ENCODE measurements at places on chromosomes 13 and 19.

- no peak overlapping the region for H3K4me3 ChIP-seq
- peaks cover 78% of the 10 kb centered on the region for H3K36me3 ChIP-seq
- H3K27ac ChIP-seq: peak overlapping the region; percentile 32
- peaks cover 47% of the 10 kb centered on the region for H3K4me1 ChIP-seq
- DNase-seq: no peak
- H3K27me3 ChIP-seq: no peaks in the 10 kb centered on the region
Measured at GRCh38 chr19:16089010-16089846, 12.9 kb downstream of the TPM4 start.

DNA sequence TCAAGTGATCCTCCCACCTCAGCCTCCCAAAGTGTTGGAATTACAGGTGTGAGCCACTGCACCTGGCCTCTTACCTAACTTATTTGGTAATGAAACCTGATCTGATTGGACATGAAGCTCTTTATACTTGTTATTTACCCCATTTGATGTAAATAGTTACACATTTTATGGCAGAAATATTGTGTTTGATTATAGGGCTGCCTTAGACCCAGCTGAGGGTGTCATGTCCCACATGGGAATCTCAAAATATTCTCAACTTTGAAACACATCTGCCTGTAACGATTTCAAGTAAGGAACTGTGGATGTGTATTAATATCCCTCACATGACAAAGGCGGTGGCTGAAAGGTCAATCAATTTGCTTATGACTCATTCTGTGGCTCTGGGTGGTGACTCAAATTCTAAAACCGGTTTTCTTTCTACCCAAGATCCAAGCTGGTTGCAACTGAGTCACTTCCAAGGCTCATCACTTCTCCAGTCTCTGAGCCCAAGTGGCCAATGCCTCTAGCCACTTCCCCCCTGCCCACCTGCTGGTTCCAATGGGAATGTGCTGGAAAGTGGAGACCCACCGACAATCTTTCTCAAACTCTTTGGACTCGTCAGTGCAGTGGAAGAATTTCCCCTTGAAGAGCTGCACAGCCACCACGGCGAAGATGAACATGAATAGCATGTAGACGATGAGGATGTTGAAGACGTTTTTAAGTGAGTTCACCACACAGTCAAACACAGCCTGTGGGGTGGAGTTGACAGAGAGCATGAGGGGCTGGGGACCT is 110.9 kb downstream of the IER2 start:
- peaks cover 19% of the 10 kb centered on the region for H3K27me3 ChIP-seq
- peak overlapping the region; percentile 74 for H3K27ac ChIP-seq
- DNase-seq: peak; percentile 57
- H3K4me3 ChIP-seq: no peak overlapping the region
- no peaks in the 10 kb centered on the region for H3K36me3 ChIP-seq

- H3K27ac ChIP-seq: peak overlapping the region; percentile 98
- peak overlapping the region; percentile 85 for H3K4me3 ChIP-seq
- H3K4me1 ChIP-seq: peaks cover 49% of the 10 kb centered on the region
Measured at GRCh38 chr19:12946731-12947496, 1.3 kb downstream of the RAD23A start.

DNA sequence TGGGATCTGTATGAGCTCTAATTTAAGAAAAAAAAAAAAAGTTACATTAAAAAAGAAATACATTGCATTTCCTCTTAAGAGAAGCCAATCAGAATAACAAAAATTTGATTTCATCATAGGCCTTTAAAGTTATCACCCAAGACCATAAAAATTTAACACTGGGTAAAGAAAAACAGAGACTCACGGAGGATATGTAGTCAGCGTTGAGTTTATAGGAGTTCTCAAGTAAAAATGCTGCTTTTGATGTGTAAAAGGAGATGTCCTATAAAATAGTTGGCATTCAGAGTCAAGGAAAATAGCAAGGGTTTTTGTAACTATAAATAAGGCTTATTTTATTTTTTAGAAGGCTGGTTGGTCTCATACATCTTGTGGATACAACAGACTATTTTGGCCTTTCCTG is 191.1 kb downstream of the EFNB2 start:
- H3K36me3 ChIP-seq: no peaks in the 10 kb centered on the region
- no peaks in the 10 kb centered on the region for H3K4me1 ChIP-seq
- no peak overlapping the region for H3K27ac ChIP-seq

DNA sequence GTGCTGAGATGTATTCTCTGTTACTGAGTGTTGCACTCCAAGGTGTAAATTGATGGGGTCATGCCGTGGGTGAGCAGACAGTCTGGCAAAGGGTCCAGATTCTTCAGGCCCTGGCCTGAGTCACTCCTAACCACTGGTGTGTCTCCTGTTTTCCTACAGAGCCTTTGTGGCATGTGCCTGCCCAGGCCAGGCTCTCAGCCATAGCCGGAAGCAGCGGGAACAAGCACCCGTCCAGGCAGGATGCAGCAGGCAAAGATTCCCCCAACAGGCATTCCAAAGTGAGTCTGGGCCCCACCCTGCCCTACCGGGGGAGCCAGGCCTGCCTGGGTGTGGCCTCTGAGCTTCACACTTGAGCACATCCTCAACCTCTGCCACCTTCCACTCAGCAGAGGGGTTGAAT is 61.9 kb downstream of the DPF1 start:
- peaks cover 42% of the 10 kb centered on the region for H3K36me3 ChIP-seq
- H3K27me3 ChIP-seq: no peaks in the 10 kb centered on the region
- H3K27ac ChIP-seq: no peak overlapping the region
- no peak for DNase-seq

GRCh38 chr13:47461816-47462215 is 539.3 kb downstream of the SUCLA2 start:
- no peak overlapping the region for H3K27ac ChIP-seq
- no peak for DNase-seq
- no peaks in the 10 kb centered on the region for H3K4me1 ChIP-seq
- H3K27me3 ChIP-seq: no peaks in the 10 kb centered on the region
- no peaks in the 10 kb centered on the region for H3K36me3 ChIP-seq

DNA sequence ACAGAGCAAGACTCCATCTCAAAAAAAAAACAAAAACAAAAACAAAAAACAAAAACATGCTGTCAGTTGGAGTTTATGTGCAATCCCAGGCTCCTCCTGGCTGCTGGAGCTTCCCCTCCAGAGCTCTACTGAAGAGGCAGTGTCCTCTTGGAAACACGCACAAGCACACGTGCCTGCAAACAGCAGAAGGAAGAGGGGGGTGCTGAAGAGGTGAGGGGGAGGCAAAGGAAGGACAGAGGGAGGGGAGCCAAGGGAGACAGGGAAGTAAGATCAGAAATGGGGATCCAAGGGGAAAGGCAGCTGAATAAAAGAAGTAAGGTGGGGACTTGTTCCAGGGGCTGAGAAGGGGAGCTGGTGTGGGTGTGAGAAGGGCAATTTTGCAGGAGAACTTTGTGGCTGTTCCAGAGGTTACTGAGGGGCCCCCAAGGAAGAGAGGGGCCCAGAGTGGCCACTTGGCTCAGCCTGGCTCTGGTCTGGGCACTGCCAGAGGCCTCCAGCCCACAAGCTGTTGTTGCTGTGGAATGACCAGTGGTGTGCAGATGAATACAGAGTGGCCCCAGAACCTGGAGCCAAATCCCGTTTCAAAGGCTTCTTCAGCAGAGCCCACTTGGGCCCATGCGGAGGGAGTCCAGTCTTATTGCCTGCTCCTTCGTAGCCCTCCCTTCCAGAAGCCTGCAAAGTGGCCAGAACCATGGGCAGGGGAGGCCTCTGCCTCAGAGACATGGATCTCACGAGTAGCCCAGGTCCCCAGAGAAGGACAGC is 34.4 kb downstream of the LYL1 start:
- H3K36me3 ChIP-seq: no peaks in the 10 kb centered on the region
- H3K27me3 ChIP-seq: no peaks in the 10 kb centered on the region
- no peaks in the 10 kb centered on the region for H3K4me1 ChIP-seq

GRCh38 chr13:111042661-111043226 is 72.4 kb upstream of the ARHGEF7 start:
- no peaks in the 10 kb centered on the region for H3K36me3 ChIP-seq
- peaks cover 7% of the 10 kb centered on the region for H3K4me1 ChIP-seq
- H3K27ac ChIP-seq: no peak overlapping the region
- no peak overlapping the region for H3K4me3 ChIP-seq
- peaks cover 10% of the 10 kb centered on the region for H3K27me3 ChIP-seq

- H3K36me3 ChIP-seq: peaks cover 33% of the 10 kb centered on the region
- H3K4me3 ChIP-seq: peak within 1 kb of the TSS; percentile 75
- H3K4me1 ChIP-seq: peaks cover 16% of the 10 kb centered on the region
- H3K27me3 ChIP-seq: peaks cover 15% of the 10 kb centered on the region
- H3K27ac ChIP-seq: no peak within 1 kb of the TSS
Measured at GRCh38 chr19:49689133-49690078, at the start of gene ADM5. ADM5 (plus strand) TSS chr19:49689594; CDS start chr19:49689838, 244 bp downstream.

GRCh38 chr13:82330499-82330898 is 1551.8 kb downstream of the SLITRK1 start:
- no peaks in the 10 kb centered on the region for H3K27me3 ChIP-seq
- H3K27ac ChIP-seq: no peak overlapping the region
- no peak for DNase-seq
- no peaks in the 10 kb centered on the region for H3K4me1 ChIP-seq
- H3K4me3 ChIP-seq: no peak overlapping the region

GRCh38 chr19:35908973-35909683 is 1.0 kb upstream of the TYROBP start:
- peaks cover 31% of the 10 kb centered on the region for H3K4me1 ChIP-seq
- no peak overlapping the region for H3K4me3 ChIP-seq
- no peak overlapping the region for H3K27ac ChIP-seq
- H3K27me3 ChIP-seq: no peaks in the 10 kb centered on the region
- no peak for DNase-seq

- no peak for DNase-seq
- no peak overlapping the region for H3K4me3 ChIP-seq
- H3K27ac ChIP-seq: no peak overlapping the region
- peaks cover 3% of the 10 kb centered on the region for H3K27me3 ChIP-seq
Measured at GRCh38 chr19:51799034-51799773, 4.2 kb downstream of the FPR3 start.

GRCh38 chr13:93539914-93540313 is 313.3 kb downstream of the GPC6 start:
- H3K4me1 ChIP-seq: no peaks in the 10 kb centered on the region
- H3K4me3 ChIP-seq: no peak overlapping the region
- H3K27ac ChIP-seq: no peak overlapping the region
- H3K27me3 ChIP-seq: no peaks in the 10 kb centered on the region
- no peak for DNase-seq
- H3K36me3 ChIP-seq: no peaks in the 10 kb centered on the region

DNA sequence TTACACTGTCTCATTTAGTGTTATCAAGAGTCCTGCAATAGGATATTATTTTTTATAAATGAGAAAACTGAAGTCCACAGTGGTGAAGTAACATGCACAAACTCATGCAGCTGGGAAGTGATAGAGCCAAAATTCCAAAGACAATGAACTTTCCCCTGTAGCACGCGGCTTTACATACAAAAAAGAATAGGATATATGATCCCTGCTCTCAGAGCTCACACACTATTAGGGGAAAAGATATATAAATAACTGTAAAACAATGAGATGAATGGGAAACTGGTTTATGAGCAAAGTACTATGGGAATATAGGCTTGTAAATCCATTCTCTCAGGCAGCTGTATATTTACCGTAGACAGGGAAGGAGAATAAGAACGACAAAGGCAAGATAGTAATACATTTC is 39.7 kb downstream of the THSD1 start:
- no peaks in the 10 kb centered on the region for H3K36me3 ChIP-seq
- H3K27ac ChIP-seq: no peak overlapping the region
- H3K27me3 ChIP-seq: peaks cover 5% of the 10 kb centered on the region
- no peak for DNase-seq
- H3K4me1 ChIP-seq: no peaks in the 10 kb centered on the region
- H3K4me3 ChIP-seq: no peak overlapping the region

DNA sequence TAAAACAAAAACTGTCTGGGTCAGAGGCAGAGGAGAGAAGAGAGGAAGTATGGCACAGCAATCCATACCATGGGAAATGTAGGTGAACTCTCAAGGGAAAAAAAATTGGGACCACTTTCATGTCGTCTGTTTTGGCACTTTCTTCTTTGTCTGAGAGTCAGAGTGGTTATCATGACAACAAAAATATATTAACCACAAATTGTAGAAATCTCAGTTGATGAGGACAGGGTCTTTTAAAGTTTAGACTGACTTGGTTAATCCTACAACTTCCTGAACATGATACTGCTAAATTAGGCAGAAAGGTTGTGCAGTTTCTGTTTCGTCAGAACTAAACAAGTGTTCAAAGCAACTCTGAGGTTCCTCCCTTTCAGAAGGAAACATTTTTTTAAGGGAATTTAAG is 15.2 kb downstream of the KLF5 start:
- no peak for DNase-seq
- no peaks in the 10 kb centered on the region for H3K27me3 ChIP-seq
- no peak overlapping the region for H3K4me3 ChIP-seq
- no peaks in the 10 kb centered on the region for H3K36me3 ChIP-seq

- peaks cover 4% of the 10 kb centered on the region for H3K4me1 ChIP-seq
- H3K27ac ChIP-seq: no peak overlapping the region
- peak; percentile 87 for DNase-seq
- H3K36me3 ChIP-seq: peaks cover 2% of the 10 kb centered on the region
Measured at GRCh38 chr19:17346109-17346671, 8.8 kb downstream of the GTPBP3 start.

- H3K4me3 ChIP-seq: peak overlapping the region; percentile 85
- peaks cover 16% of the 10 kb centered on the region for H3K4me1 ChIP-seq
- peaks cover 16% of the 10 kb centered on the region for H3K36me3 ChIP-seq
Measured at GRCh38 chr19:40576151-40576584, 505 bp upstream of the SHKBP1 start.

DNA sequence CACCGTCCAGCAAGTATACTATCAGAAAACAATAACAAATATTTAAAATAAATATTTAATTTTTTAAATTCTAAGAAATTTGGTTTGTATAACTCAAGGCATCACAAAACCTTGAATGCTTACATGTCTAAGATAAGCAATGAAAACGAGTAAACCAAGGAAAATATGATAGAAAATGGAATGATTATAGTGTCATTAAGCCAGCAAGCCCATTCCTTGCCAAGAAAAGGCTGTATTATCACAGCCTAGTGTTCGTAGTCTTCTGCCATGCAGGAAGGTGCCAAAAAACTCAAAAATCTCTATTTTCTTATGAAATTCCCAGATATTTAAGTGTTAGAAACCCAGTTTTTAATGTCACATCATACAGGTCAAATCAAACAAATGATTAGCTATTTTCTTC is 136.4 kb downstream of the STOML3 start:
- DNase-seq: no peak
- H3K4me1 ChIP-seq: no peaks in the 10 kb centered on the region
- no peak overlapping the region for H3K4me3 ChIP-seq
- H3K27me3 ChIP-seq: peaks cover 1% of the 10 kb centered on the region
- H3K27ac ChIP-seq: no peak overlapping the region

GRCh38 chr13:97116754-97117153 is 105.4 kb upstream of the MBNL2 start:
- peaks cover 35% of the 10 kb centered on the region for H3K27me3 ChIP-seq
- no peaks in the 10 kb centered on the region for H3K36me3 ChIP-seq
- no peak for DNase-seq
- H3K27ac ChIP-seq: no peak overlapping the region

DNA sequence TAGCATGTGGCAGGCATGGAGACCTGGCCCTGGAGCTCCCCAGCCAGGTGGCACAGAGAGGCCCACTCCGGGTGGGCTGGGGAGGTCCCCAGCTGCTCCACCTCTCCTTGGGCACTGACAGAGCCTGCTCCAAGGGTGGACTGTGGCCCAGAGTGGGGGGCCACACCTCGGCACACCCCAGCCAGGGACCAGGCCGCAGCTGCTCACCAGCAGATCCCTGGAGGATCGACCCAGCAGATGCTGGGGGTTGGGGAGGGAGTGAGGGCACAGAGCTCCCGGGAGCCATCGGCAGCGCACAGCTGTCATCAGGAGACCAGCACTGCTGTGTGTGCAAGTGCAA is 72.0 kb upstream of the KCTD15 start:
- H3K4me3 ChIP-seq: no peak overlapping the region
- no peaks in the 10 kb centered on the region for H3K4me1 ChIP-seq
- peaks cover 17% of the 10 kb centered on the region for H3K27me3 ChIP-seq
- DNase-seq: no peak
